ENCODE measurements at places on chromosomes 4 and X.

- DNase-seq: no peak
These were observed 226.6 kb downstream of the NLGN4X start for GRCh38 chrX:6002056-6002455.

GRCh38 chr4:185369731-185370130, 26.0 kb downstream of the LRP2BP start:
- no peak for DNase-seq

GRCh38 chr4:55098456-55099204, 26.8 kb downstream of the KDR start:
- no peak for DNase-seq

GRCh38 chrX:153933748-153934147, 1.1 kb downstream of the NAA10 start:
- no peak for DNase-seq

GRCh38 chr4:12221031-12221430, 792.3 kb upstream of the HS3ST1 start:
- no peak for DNase-seq
